Sciatic nerve (tissue), 2 donors: ENCODE measurements at places on chromosomes 3 and 15.
A peak's percentile ranks its signal among the peaks of the same experiment; 100 is the strongest.

- no peak for DNase-seq
These were observed 88.7 kb downstream of the ARIH1 start for GRCh38 chr15:72562878-72563277.

DNA sequence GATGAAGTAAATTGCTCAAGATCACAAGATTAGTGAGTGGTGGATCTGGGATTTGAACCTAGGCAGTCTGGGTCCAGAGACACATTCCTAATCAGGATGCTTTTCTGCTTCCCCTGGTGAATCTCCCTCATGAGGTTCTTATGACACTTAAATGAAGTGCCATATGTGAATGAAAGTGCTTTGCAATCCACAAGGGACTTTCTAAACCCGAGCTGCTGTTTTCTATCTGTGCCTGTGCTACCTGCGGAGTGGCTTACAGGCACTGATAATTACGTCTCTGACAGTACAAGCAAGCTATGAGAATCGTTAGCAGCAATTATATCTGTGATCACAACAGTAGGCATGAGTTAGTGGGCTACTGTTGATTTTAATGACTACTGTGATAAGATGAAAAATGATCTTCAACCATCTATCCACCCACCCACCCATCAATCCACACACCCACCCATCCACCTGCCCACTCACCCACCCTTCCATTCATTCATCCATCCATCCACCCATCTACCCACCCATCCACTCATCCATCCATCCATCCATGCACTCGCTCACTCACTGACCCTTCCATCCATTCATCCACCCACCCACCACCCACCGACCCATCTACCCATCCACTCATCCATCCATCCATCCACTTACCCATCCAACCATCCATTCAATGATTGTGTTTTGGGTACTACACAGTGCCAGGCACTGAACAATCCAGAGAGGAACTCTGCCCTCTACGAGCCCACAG, 51.8 kb downstream of the ATP2B2 start:
- DNase-seq, result no peak

- DNase-seq, result no peak
These were observed 9.7 kb downstream of the TRPM7 start for GRCh38 chr15:50676799-50677483.

DNA sequence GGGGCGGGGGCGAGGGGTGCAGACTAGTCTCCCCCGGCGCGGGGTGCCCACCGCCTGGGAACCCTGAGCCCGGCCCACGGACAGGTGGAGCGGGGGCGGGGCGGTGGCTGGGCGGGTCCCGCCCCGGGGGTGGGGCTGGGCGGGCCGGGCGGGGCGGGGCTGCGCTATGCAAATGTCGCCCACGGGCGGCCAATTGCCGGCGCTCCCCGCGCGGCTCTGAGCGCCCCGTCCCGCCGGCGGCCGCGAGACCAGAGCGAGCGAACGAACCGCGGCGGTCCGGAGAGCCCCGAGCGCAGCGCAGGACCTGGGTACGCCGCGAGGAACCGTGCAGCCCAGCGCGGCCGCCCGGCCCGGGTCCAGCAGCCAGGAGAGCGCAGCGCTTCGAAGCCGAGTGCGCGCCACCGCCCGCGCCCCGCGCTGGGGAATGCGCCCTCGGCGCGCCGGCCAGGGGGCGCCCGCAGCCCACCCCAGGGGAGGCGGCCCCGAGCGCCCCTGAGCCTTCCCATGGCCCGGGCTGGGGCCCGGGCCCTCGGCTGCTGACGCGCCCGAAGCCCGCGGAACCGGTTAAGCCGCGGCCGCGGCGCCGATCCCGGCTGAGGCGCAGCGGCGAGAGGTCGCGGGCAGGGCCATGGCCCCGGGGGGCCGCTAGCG, at the start of gene SEMA3F:
TSS of gene SEMA3F (plus strand) at position 485 of the 651 bp plus-strand sequence. CDS start 4,299 bp downstream, outside the sequence.
- DNase-seq, result no peak

DNA sequence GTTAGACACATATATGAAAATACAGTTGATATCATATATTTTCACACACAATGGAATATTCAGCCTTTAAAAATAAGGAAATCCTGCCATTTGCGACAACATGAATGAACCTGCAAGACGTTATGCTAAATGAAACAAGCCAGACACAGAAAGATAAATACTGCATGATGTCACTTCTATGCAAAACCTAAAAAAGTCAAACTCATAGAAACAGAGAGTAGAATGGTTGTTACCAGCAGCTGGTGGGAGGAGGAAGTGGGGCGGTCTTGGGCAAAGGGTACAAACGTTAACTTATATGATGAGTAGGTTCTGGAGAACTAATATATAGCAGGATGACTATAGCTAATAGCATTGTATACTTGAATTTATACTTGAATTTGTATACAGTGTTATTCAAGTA, 213.2 kb upstream of the NR2F2 start:
- no peak for DNase-seq

DNA sequence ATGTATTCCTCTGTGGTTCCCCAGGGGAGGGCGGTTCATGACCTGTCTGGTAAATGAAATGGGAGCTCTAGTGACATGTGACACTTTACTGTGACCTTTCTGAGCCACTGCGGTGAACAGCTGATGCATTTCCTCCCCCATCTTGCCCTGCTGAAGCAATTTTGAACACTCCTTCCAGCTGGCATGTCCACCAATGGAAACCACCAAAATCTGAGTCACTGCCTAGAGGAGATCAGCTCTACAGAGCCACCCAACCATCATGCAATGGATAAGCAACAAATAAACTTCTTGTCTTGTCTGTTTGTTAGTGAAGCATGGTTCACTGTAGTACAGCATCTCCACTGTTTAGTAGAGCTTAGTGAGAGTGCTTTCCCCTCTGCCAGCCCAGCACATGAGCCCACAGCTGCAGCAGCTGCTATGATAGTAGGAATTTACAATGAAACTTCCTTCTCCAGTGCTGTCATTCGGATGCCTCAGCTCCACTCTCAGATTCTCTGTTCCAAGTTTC, 479.4 kb downstream of the NTRK3 start:
- peak; percentile 61 for DNase-seq

- DNase-seq, result no peak
These were observed 152.6 kb downstream of the GREM1 start for GRCh38 chr15:32870240-32871033.

DNA sequence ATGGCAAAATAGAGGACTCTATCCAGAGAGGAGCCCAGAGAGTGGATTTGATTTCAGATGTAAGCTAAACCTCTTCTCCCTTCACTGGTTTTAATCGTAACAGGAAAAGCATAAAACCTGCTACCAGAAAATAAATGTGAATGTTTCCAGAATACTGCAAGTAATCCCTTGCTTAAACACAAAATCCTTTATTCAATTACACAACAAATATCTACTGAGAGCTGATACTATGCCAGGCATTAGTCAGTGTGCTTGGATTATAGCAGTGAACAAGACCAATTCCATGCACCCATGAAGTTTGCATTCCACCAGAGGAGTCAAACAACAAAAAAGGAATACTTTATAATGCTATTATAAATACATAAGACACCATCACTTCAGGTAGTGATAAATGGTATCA, 15.1 kb downstream of the AVEN start:
- no peak for DNase-seq

- no peak for DNase-seq
These were observed 116.5 kb upstream of the SLC2A2 start for GRCh38 chr3:171142985-171143384.

DNA sequence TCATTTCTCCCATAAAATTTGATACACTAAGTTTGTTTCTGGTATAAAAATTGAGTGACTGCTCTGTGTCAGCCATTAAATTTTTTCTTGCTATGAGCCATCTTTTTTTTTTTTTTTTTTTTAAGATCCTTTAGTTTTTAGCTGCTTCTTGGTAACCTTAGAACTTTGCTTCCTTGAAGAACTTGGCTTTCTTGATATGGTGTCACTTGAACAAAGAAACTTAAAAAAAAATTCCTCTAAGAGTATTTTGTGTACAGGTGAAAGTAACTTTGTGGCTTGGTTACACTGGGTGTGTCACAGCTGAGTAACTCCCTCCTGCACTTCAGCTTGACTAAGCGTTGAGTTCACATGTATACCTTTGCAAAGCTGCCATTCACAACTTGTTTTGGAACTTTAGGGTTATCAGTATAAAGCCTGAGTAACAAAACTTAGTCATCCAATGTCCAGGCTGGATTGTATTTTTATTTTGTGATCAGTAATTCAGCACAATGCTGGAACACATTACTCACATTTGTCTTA, 6.5 kb downstream of the CHD2 start:
- no peak for DNase-seq

DNA sequence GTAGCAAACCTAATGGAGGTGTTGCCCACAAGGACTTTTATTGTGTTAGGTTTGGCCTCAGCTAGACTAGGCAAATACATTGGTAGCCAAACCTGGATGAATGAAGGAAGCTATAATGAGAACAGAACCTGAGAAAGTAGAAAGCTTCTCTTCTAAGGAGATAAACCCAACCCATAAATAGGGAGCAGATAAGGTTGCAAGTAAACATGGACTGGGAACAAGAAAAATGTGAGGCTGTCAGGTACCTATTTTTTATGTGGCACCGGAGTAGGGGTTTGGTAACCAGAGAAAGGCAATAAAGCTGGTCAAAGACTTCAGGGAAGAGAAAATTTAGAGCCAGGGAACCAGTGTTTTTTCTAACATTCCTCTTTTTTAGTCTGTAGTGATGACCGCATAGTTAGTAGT, 25.0 kb downstream of the ZNF654 start:
- no peak for DNase-seq

DNA sequence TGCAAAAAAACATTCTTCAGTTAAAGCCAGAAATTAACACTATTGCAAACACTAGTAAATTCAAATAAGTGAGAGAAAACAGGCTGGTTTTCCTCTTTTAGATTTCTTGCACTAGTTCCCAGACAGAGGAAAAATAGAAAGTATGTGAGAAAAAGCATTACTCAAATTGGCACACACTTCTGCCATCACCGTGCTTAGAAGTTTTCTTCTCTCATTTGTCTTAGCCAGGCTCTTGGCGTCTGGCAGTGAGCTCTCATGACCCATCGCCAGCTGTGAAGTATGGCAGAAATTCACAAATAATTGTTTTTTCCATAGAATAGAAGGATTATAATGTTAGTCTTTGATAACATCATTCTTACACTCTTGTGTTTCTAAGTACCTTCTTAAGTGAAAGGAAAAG, 515.9 kb downstream of the GBE1 start:
- DNase-seq, result no peak

DNA sequence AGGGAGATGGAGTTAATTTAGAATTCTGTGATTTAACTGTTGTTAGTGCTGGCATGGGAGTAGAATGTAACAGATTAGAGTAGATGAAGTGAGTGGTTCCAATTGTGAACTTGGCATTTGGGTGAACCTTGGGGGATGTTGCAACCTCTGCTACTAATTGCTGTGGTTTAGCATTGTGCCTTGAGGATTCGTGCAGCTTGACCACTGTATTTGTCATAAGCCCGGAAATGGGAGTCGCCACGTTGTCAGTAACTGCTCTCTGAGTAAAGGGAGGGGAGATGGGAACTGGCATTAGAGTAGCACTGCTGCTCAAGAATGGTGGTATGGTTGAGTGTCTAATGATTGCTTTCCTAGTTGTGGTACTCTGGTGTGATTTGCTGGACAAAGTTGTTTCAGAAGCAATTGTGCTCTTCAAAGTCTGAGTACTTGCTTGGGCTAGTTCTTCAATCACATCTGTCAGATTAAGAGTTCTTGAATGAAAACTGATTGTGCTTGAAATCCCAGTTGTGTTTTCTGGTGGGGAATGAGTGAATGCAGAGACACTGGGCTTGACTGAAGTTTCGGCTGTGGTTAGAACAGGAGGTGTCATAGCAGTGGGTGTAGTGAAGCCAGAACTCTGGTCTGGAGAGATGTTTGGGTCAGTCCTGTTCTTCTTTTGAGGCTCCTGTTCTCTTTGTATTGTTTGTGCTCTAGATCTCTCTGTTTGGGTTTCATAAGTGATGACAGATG, 15.4 kb downstream of the IGSF10 start:
- DNase-seq, result no peak

DNA sequence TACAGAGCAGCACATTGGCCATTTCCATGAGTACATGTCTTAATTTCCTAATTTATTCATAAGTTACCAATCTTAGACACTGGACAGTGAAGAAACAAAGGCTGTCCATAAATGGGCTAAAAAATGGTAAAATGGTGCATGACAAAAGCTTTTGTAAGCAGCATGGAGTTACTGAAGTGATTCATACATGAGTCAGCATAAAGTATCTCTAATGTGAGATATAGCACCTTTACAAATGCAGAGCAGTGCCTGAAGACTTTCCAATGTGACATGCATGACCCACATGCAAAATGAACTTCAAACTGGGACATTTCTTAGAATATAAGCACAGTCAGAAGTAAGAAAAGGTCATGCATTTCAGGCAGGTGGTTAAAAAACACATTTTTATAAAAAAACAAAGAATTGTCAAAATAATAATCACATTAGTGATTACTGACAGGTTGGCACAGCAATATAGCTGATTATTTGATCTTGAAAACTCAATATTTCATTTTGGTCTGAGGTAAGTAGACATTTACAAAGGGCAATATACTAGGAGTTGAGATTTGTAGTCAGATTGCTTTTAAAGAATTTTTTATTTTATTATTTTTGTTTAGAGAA, 299.3 kb downstream of the PLCL2 start:
- DNase-seq, result no peak

- DNase-seq, result peak; percentile 74
These were observed 12.4 kb upstream of the TPM1 start for GRCh38 chr15:63030101-63030551.

- DNase-seq, result no peak
These were observed 1.3 kb upstream of the ABCF3 start for GRCh38 chr3:184184546-184185230.

GRCh38 chr3:45317710-45318109, 70.7 kb upstream of the LARS2 start:
- no peak for DNase-seq

DNA sequence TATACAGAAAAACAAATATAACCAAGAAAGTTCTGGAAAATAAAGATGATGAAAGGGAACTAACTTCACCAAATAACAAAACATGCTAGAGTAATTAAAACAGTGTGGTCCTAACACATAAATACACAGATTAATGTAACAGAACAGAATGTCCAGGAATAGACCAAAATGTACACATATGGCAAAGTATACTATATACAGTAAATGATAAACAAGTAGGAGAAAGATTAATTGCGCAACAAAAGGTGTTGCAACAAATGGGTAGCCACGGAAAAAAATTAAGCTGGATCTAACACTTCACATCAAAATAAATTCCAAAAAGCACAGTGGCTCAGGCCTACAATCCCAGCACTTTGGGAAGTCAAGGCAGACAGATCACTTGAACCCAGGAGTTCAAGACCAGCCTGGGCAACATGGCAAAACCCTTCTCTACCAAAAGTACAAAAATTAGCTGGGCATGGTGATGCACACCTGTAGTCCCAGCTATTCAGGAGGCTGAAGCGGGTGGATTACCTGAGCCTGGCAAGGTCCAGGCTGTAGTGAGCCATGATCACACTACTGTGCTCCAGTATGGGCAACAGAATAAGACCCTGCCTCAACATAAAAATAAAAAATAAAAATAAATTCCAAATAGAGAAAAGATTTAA, 19.8 kb downstream of the SCAP start:
- DNase-seq, result peak; percentile 2
